Right kidney (tissue), 9 donors: ENCODE measurements at places on chromosomes 12 and 14.

GRCh38 chr14:22314183-22314820, 274.7 kb downstream of the DAD1 start:
- DNase-seq, result no peak

DNA sequence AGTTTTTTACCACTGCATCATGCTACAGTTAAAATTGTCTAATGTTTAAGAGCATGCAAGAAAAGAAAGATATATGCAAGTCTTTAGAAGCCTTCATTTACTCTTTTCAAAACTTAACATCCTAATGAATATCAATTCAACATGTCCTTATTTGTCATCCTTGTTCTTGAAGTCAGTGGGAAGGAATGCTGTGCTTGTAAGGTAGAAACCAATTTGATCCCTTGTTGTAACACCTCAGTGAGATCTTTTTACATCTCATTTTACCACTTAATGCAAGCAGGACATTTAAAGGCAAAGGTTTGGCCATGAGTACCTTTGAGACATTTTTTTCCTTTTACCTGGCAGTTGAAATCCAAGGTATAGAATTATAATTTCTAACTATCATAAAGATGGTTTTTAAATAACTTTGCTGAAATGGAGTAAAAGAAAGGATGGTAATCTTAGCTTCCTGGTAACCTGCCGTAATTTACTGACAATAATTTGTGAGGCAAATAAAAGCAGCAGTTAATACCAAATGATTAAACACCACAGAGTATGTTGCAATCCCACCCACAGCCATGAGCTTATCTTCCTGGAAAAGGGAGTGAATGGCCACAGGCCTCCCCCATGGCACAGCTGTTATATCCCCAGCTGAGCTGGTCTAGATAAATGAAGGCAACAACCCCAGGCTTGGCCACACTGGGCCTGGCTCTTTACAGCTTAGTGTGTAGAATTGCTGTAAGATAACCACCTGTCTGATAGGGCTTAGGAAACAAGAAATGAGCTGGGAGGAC, 33.2 kb upstream of the STRN3 start:
- no peak for DNase-seq

GRCh38 chr14:20641591-20641990, at the start of gene OR6S1:
TSS of gene OR6S1 (minus strand) at chr14:20641691. CDS start at chr14:20641691, 0 bp downstream.
- no peak for DNase-seq

GRCh38 chr12:94299846-94300245, 151.5 kb downstream of the PLXNC1 start:
- DNase-seq, result no peak
